Spleen (tissue), 13 donors: ENCODE measurements at places on chromosomes 11 and 22.
A peak's percentile ranks its signal among the peaks of the same experiment; 100 is the strongest.

DNA sequence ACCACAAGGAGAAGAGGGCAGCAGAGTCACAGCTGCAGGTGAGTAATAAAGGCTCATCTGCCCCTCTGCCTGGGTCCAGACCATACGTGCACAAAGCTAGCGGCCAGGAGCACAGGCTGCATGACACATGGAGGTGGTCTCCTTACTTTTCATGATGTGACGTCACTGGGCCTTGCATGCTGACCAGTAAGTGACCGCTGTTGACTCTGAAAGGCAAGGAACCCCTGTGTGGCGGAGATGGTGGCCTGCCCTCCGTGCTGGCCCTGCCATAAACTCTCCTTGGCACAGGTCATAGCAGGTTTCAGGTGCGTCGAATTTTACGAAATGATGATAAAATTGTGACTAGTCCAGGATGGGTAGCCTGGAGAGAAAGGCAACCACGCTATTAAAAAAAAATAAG, 7.6 kb upstream of the PARVG start:
- DNase-seq = peak; percentile 47

- DNase-seq = no peak
Observed at GRCh38 chr11:4090258-4090657, 4.3 kb upstream of the RRM1 start.

- no peak for DNase-seq
Observed at GRCh38 chr11:117621226-117621625, 175.8 kb downstream of the DSCAML1 start.

GRCh38 chr11:114000526-114000925, 25.6 kb downstream of the HTR3A start:
- no peak for DNase-seq

GRCh38 chr22:25051073-25051472, 98.6 kb downstream of the KIAA1671 start:
- no peak for DNase-seq

GRCh38 chr22:47474464-47474863, 712.0 kb downstream of the TBC1D22A start:
- no peak for DNase-seq

DNA sequence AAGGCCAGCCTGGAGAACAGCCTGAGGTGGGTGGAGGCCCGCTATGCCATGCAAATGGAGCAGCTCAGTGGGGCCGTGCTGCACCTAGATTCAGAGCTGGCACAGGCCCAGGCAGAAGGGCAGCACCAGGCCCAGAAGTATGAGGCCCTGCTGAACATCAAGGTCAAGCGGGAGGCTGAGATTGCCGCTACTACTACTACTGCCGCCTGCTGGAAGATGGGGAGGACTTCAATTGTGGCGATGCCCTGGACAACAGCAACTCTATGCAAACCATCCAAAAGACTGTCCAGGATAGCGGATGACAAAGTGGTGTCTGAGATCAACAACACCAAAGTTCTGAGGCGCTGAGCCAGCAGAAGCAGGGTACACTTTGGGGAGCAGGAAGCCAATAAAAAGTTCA, 3.1 kb upstream of the TMEM218 start:
- no peak for DNase-seq

DNA sequence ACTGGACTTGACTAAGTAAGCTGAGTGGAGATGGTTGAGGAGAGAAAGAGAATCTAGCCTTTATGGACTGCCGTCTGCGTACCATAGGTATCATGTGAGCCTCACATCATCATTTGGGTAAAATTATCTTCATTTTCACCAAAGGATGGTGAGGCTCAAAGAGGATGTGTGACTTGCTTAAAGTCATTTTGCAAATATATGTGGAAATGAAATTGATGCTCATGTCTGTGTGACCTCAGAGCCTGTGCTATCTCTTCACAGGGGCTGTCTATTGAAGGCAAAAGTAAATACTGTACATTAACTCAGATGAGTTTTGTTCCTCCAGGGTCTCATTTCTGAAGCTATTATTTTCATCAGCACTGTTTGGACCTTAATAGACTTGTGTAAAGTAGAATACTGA, 83.3 kb upstream of the ALKBH3 start:
- DNase-seq = no peak

DNA sequence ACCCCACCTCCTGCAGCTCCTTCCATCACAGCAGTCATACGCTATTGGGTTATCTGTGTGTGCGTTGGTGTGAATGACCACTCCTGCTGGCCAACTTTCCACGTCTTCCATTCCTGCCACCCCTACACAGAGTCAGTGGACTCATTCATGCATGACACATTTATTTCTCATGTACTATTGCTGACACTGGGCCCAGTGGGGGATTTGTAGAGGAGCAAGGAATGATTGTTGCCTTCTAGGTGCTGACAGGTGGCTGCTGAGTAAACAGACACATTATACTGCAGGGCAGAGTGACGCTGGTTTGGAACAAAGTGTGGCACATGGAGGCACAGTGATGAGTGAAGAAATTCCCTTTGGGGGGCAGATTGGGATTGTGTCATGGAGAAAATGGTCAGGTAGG, 113.9 kb downstream of the CCDC81 start:
- DNase-seq = no peak

- peak; percentile 89 for DNase-seq
Observed at GRCh38 chr11:10622957-10623791, 54.7 kb upstream of the LYVE1 start.

GRCh38 chr11:116126562-116126961, 622.3 kb upstream of the CADM1 start:
- no peak for DNase-seq

GRCh38 chr11:128135451-128135850, 451.9 kb downstream of the ETS1 start:
- no peak for DNase-seq

GRCh38 chr22:38866399-38867123, 5.5 kb downstream of the CBX6 start:
- DNase-seq = peak; percentile 88

DNA sequence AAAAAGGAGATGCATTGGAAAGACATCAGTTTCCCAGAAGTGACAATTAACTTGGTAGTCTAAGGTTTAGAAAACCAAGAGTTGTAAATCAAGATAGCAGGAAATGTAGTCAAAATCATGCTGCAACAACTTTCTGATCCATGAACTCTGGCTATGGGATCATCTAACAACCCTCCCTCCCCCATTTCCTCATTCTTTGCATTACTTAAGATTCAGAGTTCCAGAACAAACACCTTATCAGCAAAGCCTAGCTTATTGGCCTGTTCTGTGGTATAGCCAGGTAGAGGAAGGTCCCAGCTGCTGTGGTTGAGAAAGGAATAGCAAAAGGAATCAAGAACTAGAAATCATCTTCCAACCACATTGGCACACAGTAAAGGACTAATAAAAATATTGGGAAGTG, 651.1 kb downstream of the METTL15 start:
- DNase-seq = no peak

DNA sequence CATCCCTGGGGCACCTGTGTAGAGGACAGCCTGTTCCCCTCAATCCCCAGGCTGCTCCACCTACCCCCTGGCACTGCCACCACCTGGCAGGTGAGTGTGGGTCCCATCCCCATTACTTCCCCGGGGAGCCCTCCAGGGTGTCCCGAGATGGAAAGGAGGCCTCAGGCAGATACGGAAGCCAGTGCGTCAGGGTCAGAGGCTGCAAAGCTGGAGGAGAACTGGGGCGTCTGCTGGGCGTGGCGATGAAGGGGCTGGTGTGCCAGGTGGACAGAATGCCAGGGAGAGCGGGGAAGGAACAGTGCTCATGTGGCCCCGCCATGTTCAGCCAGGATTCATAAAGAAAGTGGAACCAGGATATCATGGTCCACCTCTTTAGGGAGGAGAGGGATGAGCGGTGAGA, 7.8 kb downstream of the YPEL1 start:
- no peak for DNase-seq

- peak; percentile 59 for DNase-seq
Observed at GRCh38 chr22:49547751-49548239, 279.9 kb downstream of the BRD1 start.
